ENCODE measurements at places on chromosomes 12 and 14.

GRCh38 chr12:18151036-18151435 is 61.0 kb upstream of the RERGL start:
- DNase-seq, result no peak

DNA sequence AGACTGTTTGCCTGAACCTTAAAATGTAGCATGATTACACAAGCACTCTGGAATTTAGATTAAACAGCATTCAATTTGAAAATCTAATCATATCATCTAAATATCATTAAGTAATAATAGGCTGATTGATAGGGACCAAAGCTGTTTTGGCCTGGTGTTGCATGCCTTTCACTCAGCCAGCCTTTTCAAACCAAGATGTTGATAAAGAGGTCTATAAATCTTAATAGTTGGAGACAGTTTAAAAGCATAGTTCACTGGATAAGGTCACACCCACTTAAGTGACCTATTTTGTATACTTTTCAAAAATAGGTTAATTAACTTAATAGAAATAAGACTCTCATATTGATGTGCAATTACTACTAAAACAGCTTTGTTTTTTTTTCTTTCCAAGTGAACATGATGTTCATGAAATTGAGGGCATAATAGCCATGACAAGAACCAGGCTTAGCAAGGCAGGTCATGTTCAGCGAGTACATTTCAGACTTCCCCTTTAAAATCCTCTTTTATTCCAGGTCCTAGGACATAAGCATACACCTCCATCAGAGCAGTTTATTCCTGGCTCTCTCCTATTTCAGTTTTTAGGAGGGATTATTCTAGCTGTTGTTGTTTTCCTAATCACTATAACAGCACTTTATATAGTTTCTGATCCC is 349.0 kb downstream of the RAD51B start:
- DNase-seq, result no peak

DNA sequence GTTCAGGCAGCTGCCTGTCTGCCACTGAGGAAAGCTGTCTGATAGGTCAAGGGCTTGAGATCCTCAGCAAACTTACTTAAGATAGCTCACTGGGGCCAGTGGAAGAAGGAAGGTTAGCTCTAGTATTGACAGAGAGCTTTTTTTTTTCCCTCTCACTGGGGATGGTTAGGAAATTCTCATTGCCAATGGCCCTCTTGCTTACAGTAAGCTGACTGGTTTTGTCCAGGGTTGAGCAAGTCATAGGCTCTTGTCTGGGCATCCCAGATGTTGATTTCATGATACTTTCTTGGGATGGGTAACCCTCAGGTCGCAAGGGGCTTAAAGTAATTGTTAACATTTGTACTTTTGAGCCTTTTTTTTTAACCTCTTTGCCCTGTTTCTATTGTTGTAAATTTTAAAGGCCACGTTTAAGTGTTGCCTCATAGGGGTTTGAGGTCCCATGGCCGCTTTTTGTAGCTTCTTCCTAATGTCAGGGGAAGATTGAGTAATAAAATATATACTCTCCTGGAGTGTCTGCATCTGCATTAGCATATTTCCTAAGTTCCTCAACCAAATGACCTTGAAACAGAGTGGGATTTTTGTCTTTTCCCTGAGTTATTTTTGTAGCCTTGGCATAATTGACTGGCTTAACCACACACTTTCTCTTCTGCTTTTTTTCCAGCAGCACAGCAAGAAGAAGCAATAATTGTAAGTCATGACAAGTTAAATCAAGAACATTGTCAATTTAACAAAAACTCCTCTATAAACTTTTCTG is 716.0 kb downstream of the LRFN5 start:
- DNase-seq, result no peak

- DNase-seq, result no peak
Measured at GRCh38 chr12:130945786-130946492, 7.8 kb upstream of the ADGRD1 start.

GRCh38 chr14:92503756-92504491 is 9.7 kb upstream of the RIN3 start:
- no peak for DNase-seq

DNA sequence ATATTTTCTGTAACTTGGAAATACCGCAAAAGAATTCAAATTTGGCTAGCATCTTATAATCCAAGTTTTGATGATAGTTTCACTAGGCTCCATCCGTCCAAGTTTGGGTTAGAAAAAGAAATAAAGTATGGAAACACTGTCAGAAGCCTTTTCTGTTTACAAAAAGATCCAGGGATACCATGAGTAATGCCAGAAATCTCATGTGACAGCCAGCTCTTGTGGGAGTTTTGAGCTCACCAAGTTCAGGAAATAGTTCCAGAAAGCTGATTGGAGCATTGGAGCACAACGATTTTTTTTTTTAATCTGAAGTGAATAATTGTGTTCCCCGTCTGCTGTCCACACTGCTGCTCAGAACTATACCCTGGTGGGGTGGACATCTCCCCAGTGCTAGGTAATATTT is 229.7 kb upstream of the NPAS3 start:
- no peak for DNase-seq

DNA sequence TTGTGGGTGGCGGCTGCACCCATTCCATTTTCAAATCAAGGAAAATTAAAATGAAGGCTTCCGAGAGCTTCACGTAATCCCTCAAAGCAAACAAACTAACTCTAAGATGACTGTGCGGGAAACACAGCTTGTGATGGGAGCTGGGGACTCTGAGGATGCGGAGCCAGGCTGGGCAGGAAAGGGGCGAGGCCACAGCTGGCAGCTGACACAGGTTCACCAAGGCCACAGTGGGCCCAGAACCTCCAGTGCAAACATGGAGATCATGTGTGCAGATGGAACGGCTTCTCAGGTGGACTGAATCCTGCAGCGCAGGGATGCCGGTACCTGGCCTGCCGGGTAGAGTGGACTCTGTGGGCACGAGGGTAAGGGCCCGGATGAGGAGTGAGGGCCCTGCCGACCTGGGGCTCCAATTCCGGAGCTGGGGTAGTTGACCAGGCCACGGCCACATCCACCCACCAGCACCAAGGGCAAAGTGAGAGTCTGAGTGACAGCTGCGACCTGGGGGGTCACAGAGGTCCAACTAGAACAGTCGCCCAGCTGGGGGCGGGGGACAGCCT is 19.2 kb upstream of the BTBD6 start:
- DNase-seq, result no peak

DNA sequence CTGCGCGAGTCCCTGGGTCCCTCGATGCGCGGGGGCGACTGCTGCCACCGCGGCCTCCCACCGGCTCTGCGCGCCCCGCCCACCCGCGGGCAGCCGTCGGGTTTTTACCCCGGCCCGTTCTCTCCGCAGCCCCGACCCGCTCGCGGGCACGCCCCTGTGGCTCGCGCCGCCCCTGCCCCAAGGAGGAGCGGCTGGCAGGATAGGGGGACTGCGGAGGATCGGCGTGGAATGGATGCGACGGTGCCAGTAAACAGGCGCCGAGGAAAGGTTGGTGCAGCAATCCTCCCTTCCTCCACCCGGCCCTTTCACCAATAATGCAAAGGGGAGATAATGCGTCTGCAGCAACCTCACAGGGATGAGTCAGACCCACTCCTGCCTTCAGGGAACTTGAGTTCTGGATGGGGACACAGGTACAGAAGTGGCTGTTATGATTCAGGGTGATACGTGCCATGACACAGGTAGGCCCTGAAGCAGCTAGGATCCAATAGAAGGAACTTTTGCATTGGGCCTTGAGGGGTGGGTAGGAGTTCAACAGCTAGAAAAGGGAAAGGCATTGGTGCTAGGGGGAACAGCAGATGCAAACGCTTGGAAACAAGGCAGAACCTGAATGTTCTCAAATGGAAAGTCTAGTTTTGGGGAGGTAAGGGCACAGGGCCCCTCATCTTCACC is 554 bp upstream of the DEGS2 start:
- no peak for DNase-seq

- no peak for DNase-seq
Measured at GRCh38 chr12:67692966-67693365, 44.4 kb downstream of the DYRK2 start.

DNA sequence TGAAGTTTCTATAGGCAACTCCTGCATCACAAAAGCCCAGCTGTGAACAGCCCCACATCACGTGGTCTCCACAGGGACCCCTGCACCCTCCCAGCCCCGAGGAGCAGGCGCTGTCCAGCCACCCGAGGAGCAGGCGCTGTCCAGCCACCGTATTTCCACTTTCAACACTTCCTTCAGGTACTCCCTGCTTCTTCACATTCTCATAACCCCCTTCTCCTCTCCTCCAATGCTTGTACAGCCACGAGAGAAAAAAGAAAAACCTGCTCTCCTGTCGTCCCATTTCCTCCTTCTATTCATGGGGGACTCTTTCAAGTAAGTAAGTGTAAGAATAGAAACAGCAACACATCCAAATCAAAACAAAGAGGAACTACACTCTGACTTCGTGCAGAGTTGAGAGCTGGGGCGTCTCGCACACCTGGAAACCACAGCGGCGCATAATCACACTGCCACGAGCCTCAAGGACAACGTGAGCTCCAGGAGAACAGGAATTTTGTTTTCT is 11.9 kb downstream of the CDC42BPB start:
- no peak for DNase-seq

GRCh38 chr12:15230137-15230536 is 8.9 kb upstream of the RERG start:
- DNase-seq, result no peak

DNA sequence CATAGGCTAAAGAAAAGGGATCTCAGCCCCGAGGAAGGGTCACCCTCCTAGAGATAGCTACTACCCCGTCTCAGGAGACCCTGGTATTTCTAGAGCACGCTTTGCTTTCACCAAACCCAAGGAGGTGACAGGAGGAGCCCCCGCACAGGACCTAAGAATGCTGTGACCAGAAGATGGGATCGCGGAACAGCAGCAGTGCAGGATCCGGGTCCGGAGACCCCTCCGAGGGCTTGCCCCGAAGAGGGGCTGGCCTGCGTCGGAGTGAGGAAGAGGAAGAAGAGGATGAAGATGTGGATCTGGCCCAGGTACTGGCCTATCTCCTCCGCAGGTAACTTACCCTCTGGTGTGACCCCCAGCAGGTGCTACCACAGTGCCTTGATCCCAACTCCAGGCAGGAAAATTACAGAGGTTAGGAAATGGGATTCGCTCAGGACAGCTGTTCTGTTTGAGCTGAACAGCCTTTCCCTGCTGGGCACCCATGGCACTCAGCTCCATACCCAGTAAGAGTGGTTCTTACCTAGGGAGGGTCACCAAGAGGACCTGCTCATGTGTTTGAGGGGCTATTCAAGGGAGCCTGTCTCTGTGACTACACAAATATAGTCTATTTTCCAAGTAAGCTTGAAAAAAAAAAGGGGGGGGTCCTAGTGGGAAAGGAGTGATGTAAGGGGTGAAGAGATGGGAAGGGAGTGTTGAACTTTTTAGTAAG is 826 bp upstream of the NRL start:
- DNase-seq, result no peak

DNA sequence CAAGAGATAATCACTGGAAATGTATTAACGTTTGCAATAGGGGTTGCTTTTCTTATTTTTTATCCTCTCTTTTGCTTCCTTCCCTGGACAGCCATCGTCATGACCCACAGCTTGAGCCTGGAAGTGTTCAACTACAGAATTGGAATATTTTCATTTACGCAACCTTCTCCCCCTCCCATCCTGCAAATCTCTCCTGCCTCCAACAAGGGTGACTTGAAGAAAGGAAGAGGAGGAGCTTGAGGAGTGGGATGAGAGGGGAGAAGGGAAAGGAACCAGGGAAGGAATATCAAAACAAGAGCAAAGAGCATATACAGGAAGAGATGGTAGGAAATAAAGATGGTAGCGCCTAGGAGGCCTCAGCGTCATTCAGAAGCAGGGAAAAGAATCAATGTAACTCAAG is 1.6 kb upstream of the MANSC4 start:
- DNase-seq, result no peak

- no peak for DNase-seq
Measured at GRCh38 chr14:95295600-95296376, 23.9 kb downstream of the CLMN start.

GRCh38 chr14:34055157-34055950 is 104.5 kb upstream of the EGLN3 start:
- no peak for DNase-seq

All from stimulated activated CD4-positive, alpha-beta T cell treated with anti-CD3 and anti-CD28 coated beads, Interleukin-1b, Interleukin-23, amount 100 ng/mL, for 1 hour (primary cell).